ENCODE measurements at places on chromosomes 1 and 21.

DNA sequence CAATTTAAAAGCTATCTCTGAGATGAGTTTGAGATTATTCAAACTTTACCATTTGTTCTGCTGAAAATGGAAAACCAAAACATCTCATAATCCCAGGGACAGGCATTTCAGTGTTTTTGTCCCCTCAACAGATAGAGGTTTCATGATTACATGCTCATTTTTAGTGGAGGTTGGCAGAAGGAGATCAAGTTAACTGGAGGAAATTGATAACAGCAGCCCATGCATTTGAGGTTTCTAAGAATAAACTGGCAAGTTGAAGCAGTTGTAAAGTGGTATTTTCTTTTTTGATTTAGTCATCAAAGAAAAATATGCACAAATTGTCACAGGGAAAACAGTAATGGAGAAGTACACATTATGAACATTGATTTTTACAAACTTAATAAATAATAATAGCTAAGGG is 205.8 kb downstream of the PLA2G4A start:
- no peak for DNase-seq

GRCh38 chr1:178639326-178639725 is 85.7 kb upstream of the RALGPS2 start:
- DNase-seq: peak; percentile 21

DNA sequence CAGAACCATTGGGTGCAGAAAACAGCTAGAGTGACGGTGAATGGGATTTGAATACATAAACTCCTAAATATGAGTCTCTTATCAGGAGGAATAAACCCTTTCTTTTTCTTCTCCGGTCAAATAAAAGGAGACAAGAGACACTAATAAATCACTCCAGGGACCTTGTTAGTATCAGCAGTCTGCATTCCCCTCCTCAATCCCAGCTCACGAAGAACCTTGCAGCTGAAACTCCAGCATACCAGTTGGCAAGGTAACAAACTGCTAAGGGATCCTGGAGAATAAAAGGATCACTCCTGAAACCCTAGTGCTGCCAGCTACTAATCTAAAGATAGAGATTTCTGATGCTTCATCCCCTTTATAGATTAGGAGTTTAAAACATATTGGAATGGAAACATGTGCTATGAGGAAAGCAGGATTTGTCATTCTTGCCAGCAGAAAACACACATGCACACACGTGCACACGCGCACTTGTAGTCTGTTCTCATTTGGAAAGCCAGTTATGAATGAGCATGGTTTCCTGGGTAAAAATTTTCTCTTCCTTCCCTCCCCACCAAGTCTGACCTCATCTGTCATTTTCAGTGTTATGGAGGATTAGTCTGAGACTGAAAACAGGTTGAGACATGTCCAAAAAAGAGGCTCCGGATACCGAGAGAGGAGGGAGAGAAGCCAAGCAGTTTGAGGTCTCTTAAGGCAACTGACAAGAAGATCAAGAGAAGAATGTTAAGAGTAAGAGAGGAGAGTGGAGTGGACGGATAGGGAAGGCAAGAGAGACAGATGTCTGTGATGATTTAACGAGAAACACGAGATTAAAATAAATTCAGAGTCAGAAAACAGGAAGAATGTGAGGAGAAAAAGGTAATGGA is 10.9 kb downstream of the IER5 start:
- DNase-seq: no peak

DNA sequence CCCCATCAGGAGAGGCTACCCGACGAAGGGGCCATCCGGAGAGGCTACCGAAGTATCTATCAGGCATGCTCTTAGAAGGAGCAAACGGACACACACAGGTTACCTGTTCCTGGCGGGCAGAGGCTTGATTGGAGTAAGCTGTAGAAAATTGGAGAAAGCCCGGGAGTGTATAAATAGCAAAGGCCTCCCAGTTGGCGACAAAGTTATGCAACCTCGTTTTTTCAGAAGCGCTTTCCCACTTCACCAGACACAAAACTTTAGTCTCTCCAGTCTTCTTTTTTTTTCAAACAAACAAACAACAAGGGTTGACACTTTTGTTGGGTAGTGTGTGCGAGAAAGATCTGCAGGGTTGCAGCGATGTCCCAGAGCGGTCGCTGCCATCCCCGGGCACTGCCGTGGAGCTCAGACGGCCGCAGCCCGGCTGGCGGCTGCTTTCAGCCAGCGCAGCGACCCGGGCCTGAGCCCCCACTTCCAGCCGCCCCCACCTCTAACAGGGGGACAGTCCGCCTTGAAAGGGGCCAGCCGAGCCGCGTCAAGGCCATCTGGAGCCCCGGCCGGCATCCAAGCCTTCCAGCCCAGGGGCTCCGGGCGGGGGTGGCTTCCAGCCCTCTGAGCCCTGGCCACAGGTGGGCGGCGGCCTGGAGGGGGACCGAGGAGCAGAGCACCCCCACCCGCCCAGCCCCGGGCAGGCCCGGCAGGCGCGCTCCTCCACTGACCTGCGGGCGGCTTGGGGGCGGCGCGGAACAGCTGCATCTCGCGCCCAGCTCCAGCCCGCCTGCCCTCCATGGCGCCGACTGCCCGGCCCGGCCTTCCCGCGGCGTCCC is 616 bp downstream of the MCOLN3 start:
- no peak for DNase-seq

DNA sequence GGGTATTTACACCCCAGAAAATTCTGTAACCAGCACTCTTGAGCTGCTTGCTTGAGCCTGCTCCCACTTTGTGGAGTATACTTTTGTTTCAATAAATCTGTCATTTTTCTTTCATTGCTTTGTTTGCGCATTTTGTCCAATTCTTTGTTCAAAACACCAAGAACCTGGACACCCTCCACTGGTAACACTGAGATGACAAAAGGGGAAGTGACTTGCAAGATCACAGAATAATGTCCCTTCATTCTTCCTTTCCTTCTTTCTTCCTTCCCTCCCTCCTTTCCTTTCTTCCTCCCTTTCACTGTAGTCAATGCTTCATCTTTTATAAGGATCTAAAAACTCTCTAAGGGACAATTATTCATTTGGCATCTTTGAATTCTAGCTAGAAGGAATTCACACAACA is 134.5 kb upstream of the MAP1LC3C start:
- no peak for DNase-seq

GRCh38 chr1:204454476-204454875 is 40.1 kb downstream of the PIK3C2B start:
- no peak for DNase-seq

- DNase-seq: no peak
Measured at GRCh38 chr1:187509091-187509490, 680.3 kb downstream of the PLA2G4A start.

GRCh38 chr1:22643381-22643780 is at the start of gene C1QC:
C1QC (plus strand) TSS chr1:22643633; CDS start chr1:22644024, 391 bp downstream.
- no peak for DNase-seq

DNA sequence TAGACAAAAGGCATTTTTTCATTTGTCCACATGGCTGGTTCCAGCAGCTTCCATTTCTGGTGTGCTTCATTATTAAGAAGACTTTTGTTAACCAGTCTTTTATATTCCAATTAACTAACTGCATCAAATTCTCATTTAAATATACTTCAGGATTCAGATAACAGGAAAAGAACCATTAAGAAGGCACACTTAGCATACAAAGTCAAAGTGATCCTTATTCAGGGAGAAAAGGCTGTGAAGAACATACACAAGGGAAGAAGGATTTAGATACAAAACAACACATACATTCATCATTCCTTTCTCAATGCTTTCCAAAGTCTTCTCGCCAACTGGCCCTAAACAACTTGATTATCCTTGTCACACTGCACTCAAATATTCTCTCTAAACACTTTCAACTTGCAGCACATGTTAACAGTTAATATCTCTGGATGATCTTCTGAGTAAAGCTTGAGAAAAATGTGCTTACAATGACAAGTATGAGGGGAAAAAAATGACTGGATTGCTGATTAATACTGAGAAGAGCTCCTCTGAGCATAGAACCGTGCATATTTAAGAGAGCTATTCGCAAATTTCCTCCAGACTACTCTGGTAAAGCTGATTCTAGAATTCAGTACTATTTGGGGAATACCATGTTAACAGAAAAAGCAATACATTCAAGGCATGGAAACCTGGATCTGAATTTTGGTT is 225.2 kb upstream of the TNR start:
- DNase-seq: no peak

DNA sequence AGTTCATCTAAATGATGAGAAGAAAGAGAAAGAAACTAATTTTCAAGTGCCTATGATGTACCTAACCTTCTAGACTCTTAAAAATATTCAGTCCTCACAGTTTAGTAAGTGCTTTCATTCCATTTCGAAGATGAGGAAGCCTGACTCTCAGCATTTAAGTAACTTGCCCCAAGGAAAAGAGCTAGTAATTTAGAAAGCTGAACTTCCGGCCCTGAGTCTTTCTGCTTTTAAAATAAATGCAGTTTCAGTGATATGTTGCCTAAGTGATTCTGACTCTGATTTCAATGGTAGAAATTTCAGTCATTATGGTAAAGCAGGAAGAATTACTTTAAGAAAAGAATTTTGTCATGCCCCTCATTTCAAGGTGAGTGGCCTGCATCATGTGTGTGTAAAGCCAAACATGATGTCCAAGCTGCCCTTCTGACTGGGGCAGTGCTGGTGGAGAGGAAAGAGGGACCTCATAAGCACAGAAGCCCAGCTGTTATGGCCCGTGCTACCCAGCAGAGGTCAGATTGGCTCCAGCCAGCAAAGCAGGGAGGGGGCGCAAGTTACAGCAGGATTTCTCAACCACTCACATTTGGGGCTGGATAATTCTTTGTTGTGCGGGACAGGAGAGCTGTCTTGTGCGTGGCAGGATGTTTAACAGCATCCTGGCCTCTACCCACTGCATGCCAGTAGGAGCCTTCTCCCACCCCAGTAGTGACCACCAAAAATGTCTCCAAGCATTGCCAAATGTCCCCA is 10.7 kb downstream of the ATP1A4 start:
- no peak for DNase-seq

GRCh38 chr1:201647094-201647493 is 108.2 kb downstream of the NAV1 start:
- DNase-seq: no peak

GRCh38 chr1:87346130-87346814 is 17.6 kb downstream of the LMO4 start:
- no peak for DNase-seq

GRCh38 chr1:151837197-151837596 is 2.4 kb downstream of the C2CD4D start:
- no peak for DNase-seq

DNA sequence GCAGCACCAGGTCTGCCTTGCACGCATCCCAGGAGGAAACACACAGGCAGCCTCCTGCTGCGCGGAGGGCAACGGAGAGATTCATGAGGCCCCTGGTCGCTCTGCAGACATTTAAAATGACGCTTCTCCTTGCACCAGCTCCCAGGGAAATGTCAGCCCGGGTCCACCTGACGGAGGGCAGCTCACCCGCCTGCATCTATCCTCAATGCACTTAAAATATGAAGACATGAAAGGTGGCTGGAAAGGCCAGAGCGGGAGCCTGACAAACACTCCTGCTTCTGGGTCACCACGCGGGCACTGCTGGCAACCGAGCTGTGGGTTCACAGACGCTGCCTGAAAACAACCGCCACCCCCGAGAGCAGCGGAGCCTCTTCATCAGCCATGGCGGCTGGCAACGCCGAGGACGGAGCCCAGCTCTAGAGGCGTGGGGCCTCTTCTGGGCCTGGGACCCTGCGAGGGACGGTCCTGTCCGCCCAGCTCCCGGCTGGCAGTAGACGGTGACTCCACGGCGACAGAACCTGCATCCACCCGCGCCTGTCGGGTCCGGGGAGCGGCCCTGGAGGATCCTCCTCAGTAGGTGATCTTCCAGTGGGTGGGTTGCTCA is 22.7 kb downstream of the POFUT2 start:
- no peak for DNase-seq

- DNase-seq: no peak
Measured at GRCh38 chr1:117271129-117271528, 60.4 kb upstream of the VTCN1 start.

DNA sequence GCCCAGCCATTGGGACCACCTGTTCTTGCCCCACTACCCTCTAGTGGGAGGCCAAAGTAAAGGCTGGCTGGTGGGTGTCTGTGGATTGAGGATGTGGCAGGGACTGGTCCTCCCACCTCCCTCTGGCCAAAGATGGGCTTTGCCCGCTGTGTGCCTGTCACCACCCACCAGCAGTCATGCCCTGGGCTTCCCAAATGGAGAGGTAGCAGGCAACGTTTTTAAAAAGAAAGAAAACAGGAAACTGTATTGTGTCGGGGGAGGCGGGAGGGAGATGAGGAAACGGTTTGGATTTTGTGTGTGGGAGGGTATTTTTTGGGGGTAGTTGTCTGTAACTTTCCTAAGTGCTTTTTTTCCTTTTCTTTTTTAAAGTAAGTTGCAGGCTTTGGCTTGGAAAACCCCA is 30.1 kb downstream of the SZRD1 start:
- DNase-seq: no peak

GRCh38 chr1:183589874-183590243 is 400 bp downstream of the NCF2 start:
- DNase-seq: no peak

DNA sequence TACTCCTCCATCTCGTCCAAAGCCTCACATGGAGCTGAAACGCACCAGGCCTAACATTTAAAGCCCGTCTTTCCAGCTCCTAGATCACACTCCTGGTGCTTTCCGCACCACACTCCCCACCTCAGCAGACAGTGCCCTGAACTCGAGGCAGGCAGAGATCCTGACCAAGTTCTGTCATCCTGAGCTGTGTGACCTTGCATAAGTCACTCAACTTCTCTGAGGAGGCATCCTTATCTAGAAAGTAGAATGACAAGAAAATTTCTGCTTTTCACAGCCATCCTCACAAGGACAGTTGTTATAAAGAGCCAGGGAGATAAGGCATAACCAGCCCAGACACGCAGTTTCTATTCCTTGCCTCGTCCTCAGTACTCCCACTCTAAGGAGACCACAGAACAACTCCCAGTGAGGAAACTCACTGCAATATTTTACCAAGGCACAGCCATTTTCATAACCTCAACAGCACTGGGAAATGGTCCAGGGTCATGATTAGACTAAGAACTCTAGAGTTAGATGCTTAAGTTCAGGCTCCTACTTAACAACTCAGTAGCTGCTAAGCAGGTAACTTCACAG is 3.1 kb downstream of the LRP8 start:
- no peak for DNase-seq

GRCh38 chr21:32712641-32713040 is 15.2 kb downstream of the SYNJ1 start:
- no peak for DNase-seq

GRCh38 chr21:15423676-15424445 is 305.9 kb upstream of the USP25 start:
- DNase-seq: no peak

DNA sequence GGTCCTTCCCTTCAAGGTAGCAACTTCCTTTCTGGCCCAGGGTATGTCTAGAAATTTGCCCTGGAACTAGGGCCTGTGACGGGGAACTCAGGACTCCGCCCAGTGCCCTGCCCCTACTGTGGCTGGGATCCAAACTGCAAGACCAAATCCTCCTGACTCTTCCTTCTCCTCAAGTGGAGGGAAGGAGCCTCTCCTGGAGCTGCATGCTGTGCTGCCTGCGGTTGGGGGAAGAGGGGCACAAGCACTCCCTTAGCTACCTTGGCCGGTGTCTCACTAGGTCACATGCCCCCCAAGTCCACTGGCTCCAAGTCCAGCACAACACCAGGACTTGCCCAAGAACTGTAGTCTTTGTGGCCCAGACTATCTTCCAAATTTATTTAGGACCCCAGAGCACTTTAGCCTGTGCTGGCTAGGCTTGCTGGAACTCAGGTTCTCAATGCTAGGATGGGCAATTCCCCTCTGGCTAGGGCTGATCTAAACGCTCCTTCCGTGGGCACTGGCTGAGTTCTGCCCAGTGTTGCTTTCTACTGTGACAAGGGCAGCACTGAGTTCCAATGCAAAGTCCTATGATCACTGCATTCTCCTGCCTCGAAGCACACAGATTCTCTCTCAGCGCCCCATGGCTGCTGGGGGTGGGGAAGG is 12.2 kb downstream of the ADSS2 start:
- no peak for DNase-seq
